ENCODE measurements at places on chromosomes 16 and 17.

GRCh38 chr17:51079049-51079448, 41.6 kb downstream of the SPAG9 start:
- no peak for DNase-seq

GRCh38 chr16:48123104-48123788, 32.5 kb downstream of the ABCC12 start:
- peak; percentile 15 for DNase-seq

DNA sequence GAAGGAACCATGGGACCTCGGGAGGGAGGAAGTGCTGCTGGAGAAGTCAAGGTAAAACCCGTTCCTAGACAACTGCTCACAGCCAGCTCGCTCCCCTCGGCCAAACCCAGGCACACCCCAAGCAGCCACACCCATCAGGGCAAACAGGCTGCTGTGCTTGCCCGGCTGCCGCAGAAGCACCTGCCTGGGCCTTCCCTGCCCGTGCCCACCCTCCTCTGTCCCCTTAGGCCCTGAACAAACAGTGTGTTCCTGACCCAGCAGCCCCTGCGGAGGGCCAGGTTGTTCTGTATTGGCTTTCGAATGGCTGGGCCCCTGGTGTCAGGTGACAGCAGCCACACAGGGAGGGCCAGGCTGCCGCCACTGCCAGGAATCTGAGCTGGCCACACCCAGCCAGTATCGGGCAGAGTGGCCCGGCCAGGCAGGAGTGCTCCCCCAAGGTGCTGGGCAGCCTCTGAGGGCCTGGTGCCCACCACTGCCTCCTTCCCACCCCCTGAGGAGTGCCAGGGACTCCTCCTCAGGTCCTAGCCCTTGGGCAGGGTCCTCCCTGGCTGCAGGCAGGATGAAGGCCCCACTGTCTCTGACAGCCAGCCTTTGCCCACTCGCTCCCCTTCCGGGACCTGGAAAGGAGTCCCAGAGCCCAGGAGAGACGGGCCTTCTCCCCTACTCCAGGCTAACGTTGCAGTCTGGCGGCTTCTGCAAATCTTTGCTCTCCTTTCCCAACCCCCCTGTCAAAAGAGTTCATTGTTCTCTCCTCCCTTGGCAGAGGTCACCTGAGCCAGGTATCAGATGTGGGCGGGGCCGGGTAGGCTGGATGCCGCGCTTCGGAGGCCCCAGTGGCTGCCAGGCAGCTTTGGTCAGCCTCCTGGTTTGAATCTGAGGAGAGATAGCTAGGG, 24.0 kb downstream of the LLGL2 start:
- DNase-seq: no peak

DNA sequence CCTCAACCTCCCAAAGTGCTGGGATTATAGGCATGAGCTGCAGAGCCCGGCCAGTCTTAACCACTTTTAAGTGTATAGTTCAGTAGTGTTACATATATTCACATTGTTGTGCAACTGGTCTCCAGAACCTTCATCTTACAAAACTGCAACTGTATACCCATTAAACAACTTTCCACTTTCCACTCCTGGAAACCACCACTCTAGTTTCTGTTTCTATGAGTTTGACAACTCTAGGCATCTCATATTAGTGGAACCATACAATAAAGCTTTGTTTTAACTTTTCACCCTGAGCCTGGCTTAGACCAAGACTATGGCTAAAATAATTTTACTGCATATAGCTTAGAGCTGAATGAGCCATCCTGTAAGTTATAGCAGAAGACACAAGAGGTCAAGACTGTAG, 108.0 kb upstream of the GOT2 start:
- no peak for DNase-seq

DNA sequence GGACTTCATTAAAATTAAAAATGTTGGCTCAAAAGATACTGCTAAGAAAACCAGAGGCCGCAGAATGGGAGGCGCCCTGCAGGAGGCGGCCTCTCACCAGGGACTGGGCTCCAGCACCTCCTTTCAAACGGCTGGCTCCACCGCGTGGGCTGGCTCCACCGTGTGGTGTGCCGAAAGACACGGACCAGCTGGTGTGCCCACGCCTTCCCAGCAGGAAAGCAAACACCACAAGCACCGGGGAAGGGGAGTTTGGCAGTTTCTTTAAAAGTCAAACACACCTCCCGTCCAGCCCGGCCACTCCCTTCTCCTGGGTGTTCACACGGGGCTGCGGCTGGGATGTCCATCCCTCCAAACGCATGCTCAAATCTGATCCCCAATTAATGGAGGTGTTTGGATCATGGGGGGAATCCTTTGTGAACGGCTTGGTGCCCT, 13.9 kb downstream of the HAGH start:
- no peak for DNase-seq

DNA sequence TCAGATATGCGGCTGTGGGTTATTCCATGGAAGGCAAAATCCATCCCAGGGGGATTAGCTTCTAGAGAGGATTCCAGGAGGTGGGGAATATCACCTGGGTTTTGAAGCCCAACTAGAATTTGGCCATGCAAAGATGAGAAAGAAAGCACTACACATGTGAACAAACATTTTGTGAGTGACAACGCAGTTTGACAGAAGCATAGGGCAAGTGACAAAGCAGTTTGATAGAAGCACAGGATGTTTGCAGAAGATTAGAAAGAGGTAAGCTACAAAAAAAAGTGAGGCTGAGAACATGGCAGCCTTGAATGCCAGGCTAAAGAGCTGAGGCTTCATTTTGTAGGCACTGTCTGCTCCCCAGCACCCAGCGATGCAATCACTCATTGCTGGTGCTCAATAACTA, 12.3 kb upstream of the KRT38 start:
- no peak for DNase-seq

Data from stimulated activated CD8-positive, alpha-beta memory T cell treated with anti-CD3 and anti-CD28 coated beads, Interleukin-15, amount 100 ng/mL, for 24 hours (primary cell).